ENCODE measurements at places on chromosomes 7 and 10. TPM values are rescaled to one million over a fixed set of nuclear protein-coding genes. Genes with fewer than 3 reads are reported as not detected.

GRCh38 chr10:23338155-23338828 lies 6.3 kb downstream of the C10orf67 start:
- H3K27me3 ChIP-seq, result no peaks in the 10 kb centered on the region
- DNase-seq, result no peak
- no peak overlapping the region for H3K4me3 ChIP-seq

LIPN gene
- not detected for total RNA-seq

DNA sequence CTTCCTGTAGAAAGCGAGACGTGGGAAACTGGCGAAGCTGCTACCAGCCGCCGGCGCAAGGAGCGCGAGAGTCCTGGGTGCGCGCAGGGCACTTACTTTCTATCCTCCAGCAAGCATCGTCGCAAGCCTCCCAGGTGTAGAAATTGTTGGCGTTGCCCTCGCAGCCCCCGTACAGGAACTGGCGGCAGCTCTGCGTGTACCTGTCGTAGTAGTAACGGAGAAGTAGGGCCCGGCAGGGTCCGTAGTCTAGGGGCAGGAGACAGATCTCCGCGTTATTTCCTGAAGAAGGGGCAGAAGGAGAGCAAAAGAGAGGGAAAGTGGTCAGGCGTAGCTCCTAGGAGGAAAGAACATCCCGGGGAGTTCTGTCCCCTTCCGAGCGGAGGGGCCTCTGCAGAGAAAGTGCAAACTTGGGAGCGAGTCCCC lies 501 bp downstream of the TFPI2 start:
- no peak overlapping the region for H3K27ac ChIP-seq
- H3K4me3 ChIP-seq, result peak overlapping the region; percentile 58
- no peaks in the 10 kb centered on the region for H3K27me3 ChIP-seq
- DNase-seq, result peak; percentile 69
- H3K36me3 ChIP-seq, result no peaks in the 10 kb centered on the region

DNA sequence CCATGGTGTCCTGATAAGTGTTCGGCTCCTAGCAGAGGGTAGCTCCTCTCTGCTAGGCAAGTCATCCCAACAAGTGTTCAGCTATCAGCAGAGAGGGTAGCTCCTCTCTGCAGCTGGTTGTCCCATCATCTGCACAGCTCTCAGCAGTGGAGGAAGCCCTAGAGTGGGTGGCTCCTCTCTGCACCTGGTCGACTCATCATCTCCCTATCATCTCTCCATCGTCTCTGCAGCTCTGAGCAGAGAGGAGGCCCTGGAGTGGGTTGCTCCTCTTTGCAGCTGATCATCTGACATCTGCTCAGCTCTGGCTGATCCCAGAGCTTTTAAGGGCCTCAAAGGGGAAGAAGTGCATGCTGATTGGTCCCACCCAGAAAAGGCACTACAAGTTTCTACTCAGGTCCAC lies 199.9 kb upstream of the KMT2E start:
- H3K27me3 ChIP-seq, result peaks cover 66% of the 10 kb centered on the region
- no peak for DNase-seq
- H3K4me1 ChIP-seq, result no peaks in the 10 kb centered on the region
- no peak overlapping the region for H3K4me3 ChIP-seq
- H3K27ac ChIP-seq, result no peak overlapping the region

DNA sequence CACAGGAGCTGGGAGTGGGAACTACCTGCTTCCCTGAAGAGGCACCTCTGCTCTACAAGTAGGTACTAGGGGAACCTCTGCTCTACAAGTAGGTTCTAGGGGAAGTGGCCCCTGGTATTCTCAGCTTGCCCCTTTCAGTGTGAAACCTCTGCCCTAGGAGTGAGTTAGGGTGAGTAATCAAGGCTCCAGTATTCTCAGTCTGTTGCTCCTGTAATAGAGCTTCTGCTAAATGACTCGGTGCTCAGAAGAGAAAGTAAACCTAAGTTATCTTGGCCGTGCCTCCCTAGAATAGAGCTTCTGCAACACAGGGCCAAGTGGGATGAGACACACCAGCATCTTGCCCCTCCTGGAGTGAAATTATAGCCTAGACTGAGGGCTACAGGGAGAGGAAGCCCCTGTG lies 13.4 kb upstream of the RASSF4 start:
- no peak overlapping the region for H3K27ac ChIP-seq
- H3K4me1 ChIP-seq, result peaks cover 8% of the 10 kb centered on the region
- H3K27me3 ChIP-seq, result no peaks in the 10 kb centered on the region
- H3K4me3 ChIP-seq, result no peak overlapping the region
- no peaks in the 10 kb centered on the region for H3K36me3 ChIP-seq

GRCh38 chr10:114626841-114627240 lies 31.2 kb downstream of the ABLIM1 start:
- DNase-seq, result no peak
- peaks cover 14% of the 10 kb centered on the region for H3K27me3 ChIP-seq
- no peaks in the 10 kb centered on the region for H3K36me3 ChIP-seq

DNA sequence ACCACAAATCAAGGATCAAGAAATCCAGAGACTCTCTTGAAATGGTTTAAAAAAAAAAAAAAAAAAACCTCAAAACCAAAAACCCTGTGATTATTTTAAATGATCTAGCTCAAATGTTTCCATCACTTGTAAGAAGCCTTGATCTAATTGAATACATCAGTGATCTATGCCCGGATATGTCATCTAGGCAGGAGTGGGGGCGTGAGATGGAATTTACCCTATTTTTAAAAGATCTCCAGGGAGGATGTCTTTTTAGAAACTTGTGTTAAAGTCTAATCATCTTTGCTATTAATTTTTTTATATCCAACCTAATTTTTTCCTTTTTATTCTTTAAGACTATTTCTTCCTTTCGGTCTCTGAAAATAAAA lies 101.4 kb upstream of the PDLIM1 start:
- no peak for DNase-seq
- H3K4me1 ChIP-seq, result no peaks in the 10 kb centered on the region
- H3K4me3 ChIP-seq, result no peak overlapping the region
- H3K36me3 ChIP-seq, result no peaks in the 10 kb centered on the region
- no peak overlapping the region for H3K27ac ChIP-seq

DNA sequence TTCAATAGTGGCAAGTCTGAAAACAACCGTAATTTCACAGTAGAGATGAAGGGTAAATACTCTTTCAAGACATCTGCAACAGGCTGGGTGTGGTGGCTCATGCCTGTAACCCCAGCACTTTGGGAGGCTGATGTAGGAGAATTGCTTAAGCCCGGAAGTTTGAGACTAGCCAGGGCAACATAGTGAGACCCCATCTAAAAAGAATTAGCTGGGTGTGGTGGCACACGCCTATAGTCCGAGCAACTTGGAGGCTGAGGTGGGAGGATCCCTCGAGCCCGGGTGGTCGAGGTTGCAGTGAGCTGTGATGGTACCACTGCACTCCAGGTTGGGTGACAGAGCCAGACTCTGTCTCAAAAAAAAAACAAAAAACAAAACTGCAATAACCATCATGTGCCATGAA lies 71.8 kb downstream of the PFKFB3 start:
- DNase-seq, result no peak
- H3K36me3 ChIP-seq, result no peaks in the 10 kb centered on the region
- H3K4me3 ChIP-seq, result no peak overlapping the region
- no peak overlapping the region for H3K27ac ChIP-seq
- peaks cover 15% of the 10 kb centered on the region for H3K4me1 ChIP-seq

- no peaks in the 10 kb centered on the region for H3K27me3 ChIP-seq
- no peak overlapping the region for H3K27ac ChIP-seq
- no peak for DNase-seq
Measured at GRCh38 chr10:13769946-13770345, 183.2 kb downstream of the PRPF18 start.

CALHM1 gene
- not detected for total RNA-seq

All from A673 (cell line).